CD4-positive, alpha-beta T cell treated with Interleukin-21 for 1 hour (primary cell): ENCODE measurements at places on chromosomes 6 and 20.
A peak's percentile ranks its signal among the peaks of the same experiment; 100 is the strongest.

DNA sequence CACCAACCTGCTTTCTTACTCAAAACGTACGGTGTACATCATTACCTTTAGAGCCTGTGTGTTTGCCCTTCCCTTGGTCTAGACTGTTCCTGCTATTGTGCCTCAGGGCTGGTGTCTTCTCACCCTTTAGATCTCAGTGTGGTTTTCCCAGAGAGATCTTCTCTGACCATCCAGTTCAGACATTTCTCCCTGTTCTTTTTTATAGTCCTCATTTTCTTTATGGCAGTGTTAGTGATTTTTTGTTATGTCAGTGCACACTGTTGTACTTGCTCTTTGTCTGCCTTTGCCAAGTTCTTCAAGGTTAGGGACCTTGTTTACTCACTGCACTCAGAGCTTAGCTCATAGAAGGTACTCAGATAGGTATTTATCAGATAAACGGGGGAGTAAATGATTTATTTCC is 82.8 kb downstream of the ATRN start:
- no peak for DNase-seq

GRCh38 chr6:37693546-37694250 is 4.0 kb downstream of the MDGA1 start:
- no peak for DNase-seq

- no peak for DNase-seq
Observed at GRCh38 chr6:143609501-143609900, 68.3 kb upstream of the PHACTR2 start.

DNA sequence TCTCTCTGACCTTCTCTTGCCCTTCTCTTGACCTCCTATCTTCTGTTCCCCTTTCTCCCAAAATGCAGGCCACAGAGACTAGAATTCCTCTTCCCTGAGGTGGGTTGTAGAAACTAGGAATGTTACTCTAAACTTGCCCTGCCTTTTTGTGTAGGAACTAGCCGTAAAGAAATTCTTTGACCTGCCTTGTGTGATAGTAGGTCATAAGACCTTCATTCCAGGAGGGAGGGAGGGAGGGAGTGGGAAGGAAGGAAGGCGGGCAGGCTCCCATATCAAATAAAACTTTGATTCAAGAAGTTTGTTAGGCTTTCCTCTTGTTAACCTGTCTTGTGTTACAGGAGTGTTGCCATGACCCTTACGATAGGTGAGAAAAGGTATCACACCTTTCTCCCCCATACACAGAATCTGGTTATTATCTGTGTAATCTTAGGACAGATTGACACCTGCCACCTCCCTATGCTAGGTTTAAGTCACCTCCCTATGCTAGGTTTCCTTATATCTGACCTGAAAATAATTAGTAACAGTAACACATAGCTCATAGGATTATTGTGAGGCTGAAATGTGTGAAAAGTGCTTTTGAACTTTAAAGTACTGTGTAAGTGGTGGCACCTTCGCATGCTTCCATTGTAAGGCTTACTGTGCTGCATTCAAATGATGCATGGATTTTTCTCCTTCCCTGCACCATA is 32.6 kb upstream of the FUCA2 start:
- peak; percentile 26 for DNase-seq

- no peak for DNase-seq
Observed at GRCh38 chr20:35465976-35466375, 10.6 kb downstream of the CEP250 start.
